ENCODE measurements at places on chromosomes 3 and 15. TPM values are rescaled to one million over a fixed set of nuclear protein-coding genes. Genes with fewer than 3 reads are reported as not detected.

Gene GOLGA8T
- total RNA-seq = not detected

Gene CDCP1
- total RNA-seq = 5.4 TPM

Gene MELTF
- total RNA-seq = 0.89 TPM

Gene ZNF80
- total RNA-seq = not detected

Gene LRRN1
- total RNA-seq = not detected

Gene CELSR3
- total RNA-seq = 1.4 TPM

Gene AQP9
- not detected for total RNA-seq

Gene PARP16
- 3.8 TPM for total RNA-seq

DNA sequence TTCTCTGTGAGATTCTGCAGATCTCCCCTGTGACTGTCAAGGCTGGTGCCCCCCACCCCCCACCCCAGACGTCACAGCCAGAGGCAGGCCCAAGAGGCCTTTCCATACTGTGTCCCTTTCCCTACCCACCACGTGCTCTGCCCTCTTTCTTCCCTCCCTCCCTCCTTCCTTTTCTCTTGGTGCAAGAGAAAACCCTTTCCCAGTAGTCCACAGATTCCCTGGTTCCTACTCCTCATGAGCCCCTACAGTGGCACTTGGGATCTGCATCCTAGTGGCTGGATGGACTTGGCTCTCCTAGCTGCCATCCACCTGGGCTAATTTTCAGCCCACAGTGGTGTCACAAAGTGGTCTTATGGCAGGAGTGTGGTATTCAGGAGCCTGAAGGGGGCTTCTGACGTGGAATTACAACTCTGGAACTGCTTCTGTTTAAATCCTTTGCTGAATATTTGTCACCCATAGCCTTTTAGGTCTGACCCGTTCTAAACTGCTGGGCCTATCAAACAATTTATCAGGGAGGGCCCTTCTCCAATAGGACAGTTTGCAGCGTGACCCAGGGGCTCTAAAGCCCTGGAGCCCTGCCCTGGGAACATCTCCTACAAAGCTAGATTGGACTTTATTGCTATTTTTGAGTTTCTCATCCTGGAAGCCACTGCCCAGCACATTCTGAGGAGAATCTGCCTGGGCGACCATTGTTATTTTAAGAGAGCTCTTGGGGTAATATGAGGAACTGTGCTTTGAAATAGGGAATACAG is 35.3 kb downstream of the KLF13 start:
- no peak overlapping the region for H3K27ac ChIP-seq
- DNase-seq = no peak
- no peak overlapping the region for H3K4me3 ChIP-seq
- H3K27me3 ChIP-seq = no peaks in the 10 kb centered on the region
- H3K4me1 ChIP-seq = peaks cover 19% of the 10 kb centered on the region

GRCh38 chr3:42387802-42388651 is 22.4 kb downstream of the LYZL4 start:
- H3K4me1 ChIP-seq = no peaks in the 10 kb centered on the region
- H3K27ac ChIP-seq = no peak overlapping the region
- H3K27me3 ChIP-seq = peaks cover 26% of the 10 kb centered on the region
- no peak for DNase-seq
- no peak overlapping the region for H3K4me3 ChIP-seq

DNA sequence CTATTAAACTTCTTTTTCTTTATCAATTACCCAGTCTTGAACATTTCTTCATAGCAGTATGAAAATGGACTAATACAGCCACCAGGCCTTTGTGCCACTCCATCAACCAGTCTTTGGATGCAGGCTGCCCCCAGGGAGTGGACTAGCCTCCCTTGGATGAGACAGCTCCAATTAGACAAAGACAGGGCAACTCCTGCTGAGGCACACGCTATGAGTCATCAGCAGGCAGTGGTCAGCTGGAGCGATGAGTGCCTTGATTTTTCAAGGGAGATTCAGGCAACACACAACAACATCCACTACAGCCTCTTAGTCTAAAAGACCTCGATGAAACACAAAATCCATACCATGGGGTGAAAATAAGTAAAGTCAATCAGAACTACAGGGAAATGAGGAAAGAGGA is 160.1 kb downstream of the ARRDC4 start:
- H3K36me3 ChIP-seq = no peaks in the 10 kb centered on the region
- no peaks in the 10 kb centered on the region for H3K27me3 ChIP-seq
- peaks cover 10% of the 10 kb centered on the region for H3K4me1 ChIP-seq
- H3K4me3 ChIP-seq = no peak overlapping the region

- H3K36me3 ChIP-seq = no peaks in the 10 kb centered on the region
- peaks cover 80% of the 10 kb centered on the region for H3K4me1 ChIP-seq
- no peaks in the 10 kb centered on the region for H3K27me3 ChIP-seq
- no peak overlapping the region for H3K4me3 ChIP-seq
- peak; percentile 87 for DNase-seq
These were observed 90.7 kb downstream of the IGF2BP2 start for GRCh38 chr3:185733980-185734724.

GRCh38 chr3:191380001-191380400 is 49.7 kb upstream of the UTS2B start:
- no peak overlapping the region for H3K4me3 ChIP-seq
- peaks cover 50% of the 10 kb centered on the region for H3K4me1 ChIP-seq
- H3K36me3 ChIP-seq = peaks cover 30% of the 10 kb centered on the region
- H3K27me3 ChIP-seq = no peaks in the 10 kb centered on the region
- DNase-seq = no peak

DNA sequence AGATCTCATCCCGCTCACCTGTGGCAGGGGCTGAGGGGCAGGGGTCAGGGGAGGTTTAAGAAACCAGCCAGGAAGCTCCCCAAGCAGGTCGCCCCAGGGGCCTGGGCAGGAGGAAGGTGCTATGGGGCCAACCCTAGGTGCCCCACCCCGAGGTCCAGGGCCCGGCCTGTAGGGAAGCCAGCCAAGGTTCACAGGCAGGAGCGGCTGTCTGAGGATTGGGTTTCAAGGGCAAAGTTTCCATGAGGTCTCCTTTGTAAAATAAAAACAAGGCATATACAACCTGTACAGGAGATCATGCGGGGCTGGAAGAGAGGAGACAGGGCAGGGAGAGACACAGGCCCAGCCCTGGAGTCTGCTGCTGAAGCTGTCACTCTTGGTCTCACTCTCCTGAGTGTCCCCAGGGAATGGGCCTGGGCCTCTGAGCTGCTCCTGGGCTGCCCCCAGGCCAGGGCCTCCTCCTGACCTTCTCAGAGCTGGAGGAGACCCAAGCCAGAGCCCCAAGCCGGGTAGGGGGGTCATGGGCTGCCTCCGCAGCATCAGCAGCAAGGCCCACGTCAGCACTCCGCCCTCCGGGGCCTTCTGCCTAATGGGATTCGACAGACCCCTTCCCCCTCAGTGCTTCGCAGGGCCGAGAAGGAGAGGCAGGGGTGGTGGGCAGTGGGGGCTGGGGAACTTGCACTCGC is 5.5 kb downstream of the CPLX3 start:
- DNase-seq = no peak
- no peaks in the 10 kb centered on the region for H3K4me1 ChIP-seq

- DNase-seq = peak; percentile 63
- no peak overlapping the region for H3K4me3 ChIP-seq
- peaks cover 21% of the 10 kb centered on the region for H3K4me1 ChIP-seq
- no peaks in the 10 kb centered on the region for H3K36me3 ChIP-seq
- H3K27ac ChIP-seq = no peak overlapping the region
These were observed 89.7 kb upstream of the SLC4A7 start for GRCh38 chr3:27573780-27574437.

DNA sequence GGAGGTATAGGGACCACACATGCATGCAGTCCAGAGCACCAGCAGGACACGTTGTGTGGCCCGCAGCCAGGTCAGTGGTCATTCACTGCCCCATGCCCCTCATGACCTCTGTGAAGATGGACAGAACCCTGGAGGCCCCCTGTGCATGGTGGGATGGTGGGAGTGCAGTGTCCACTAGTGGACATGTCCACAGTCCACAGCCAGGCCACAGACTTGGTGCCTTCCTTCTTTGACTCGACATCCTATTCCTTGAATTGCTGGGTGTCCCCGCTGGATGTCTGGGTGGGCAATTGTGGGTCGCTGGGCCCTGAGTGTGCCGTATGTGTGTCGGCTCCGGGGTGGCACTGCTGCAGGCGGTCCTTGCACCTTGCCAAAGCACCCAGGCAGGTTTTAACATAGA is 35.7 kb downstream of the KLF15 start:
- no peaks in the 10 kb centered on the region for H3K36me3 ChIP-seq
- H3K27me3 ChIP-seq = peaks cover 9% of the 10 kb centered on the region
- no peaks in the 10 kb centered on the region for H3K4me1 ChIP-seq
- H3K27ac ChIP-seq = no peak overlapping the region
- H3K4me3 ChIP-seq = no peak overlapping the region

DNA sequence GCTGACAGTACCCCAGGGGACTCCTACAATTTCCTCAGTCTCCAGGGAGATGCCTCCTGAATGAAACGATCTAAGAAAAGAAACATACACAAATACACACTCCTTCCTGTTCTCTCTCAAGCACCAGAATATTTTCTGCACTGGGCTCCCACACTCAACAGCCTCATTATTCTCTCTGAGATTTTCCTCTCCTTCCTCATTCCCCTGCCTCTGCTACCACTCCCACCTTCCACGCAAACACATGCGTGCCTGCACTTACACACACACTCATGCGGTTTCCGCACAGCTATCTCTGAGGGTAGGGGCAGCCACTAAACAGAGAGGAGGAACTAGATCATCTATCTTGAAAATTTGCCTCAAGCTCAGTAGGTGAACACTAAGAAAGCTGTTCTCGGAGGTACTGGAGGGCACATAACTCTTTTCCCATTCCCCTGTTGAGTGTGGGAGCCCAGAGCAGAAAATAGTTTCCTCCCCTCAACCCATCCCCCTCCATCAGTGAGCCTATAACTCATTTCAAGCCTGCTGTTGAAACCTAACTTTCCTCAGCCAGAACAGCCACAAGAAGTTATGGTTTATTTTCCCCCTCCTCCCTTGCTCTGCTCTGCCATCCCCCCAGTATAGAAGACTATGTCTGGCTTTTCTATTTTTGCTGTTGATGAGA is 30.5 kb upstream of the TIPARP start:
- no peaks in the 10 kb centered on the region for H3K36me3 ChIP-seq
- peaks cover 9% of the 10 kb centered on the region for H3K4me1 ChIP-seq
- no peaks in the 10 kb centered on the region for H3K27me3 ChIP-seq
- peak overlapping the region; percentile 21 for H3K27ac ChIP-seq
- H3K4me3 ChIP-seq = peak overlapping the region; percentile 24

GRCh38 chr3:101803939-101804338 is 24.9 kb downstream of the NXPE3 start:
- no peak overlapping the region for H3K27ac ChIP-seq
- no peak overlapping the region for H3K4me3 ChIP-seq
- H3K36me3 ChIP-seq = no peaks in the 10 kb centered on the region
- peaks cover 9% of the 10 kb centered on the region for H3K4me1 ChIP-seq
- DNase-seq = no peak

GRCh38 chr15:68764090-68764489 is 56.6 kb downstream of the ANP32A start:
- H3K36me3 ChIP-seq = no peaks in the 10 kb centered on the region
- no peak overlapping the region for H3K4me3 ChIP-seq
- DNase-seq = peak; percentile 6
- H3K27ac ChIP-seq = no peak overlapping the region
- no peaks in the 10 kb centered on the region for H3K4me1 ChIP-seq

DNA sequence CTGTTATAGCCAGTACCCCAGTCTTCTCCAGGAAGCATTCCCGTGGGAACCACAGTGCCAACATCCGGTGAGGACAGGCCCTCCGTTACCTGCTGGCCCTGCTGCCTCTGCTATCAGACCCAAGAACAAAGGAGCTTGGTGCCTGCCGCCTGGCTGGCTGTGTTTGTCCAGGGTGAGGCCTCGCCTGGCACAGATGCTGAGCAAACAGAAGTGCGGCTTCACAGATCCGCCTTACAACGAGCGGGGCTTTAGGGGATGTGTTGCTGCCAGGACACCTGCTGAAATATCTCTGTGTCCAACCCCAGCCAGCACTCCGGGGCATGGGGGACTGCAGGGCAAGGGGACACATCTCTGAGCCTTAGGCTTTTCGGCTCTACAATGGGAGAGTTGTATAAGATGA is 2.2 kb upstream of the EPHB3 start:
- DNase-seq = no peak
- peaks cover 13% of the 10 kb centered on the region for H3K4me1 ChIP-seq
- H3K4me3 ChIP-seq = no peak overlapping the region
- no peak overlapping the region for H3K27ac ChIP-seq

GRCh38 chr3:139110072-139110830 is 65.6 kb upstream of the PRR23C start:
- H3K36me3 ChIP-seq = no peaks in the 10 kb centered on the region
- H3K4me1 ChIP-seq = no peaks in the 10 kb centered on the region
- no peak overlapping the region for H3K27ac ChIP-seq
- H3K4me3 ChIP-seq = no peak overlapping the region
- H3K27me3 ChIP-seq = no peaks in the 10 kb centered on the region
